ENCODE measurements at places on chromosomes 4 and X. TPM values are rescaled to one million over a fixed set of nuclear protein-coding genes. Genes with fewer than 3 reads are reported as not detected.
A peak's percentile ranks its signal among the peaks of the same experiment; 100 is the strongest.

The SLBP gene
- total RNA-seq: 31.6 TPM

The CPLX1 gene
- 3.9 TPM for total RNA-seq

The SUV39H1 gene
- 3.5 TPM for total RNA-seq

DNA sequence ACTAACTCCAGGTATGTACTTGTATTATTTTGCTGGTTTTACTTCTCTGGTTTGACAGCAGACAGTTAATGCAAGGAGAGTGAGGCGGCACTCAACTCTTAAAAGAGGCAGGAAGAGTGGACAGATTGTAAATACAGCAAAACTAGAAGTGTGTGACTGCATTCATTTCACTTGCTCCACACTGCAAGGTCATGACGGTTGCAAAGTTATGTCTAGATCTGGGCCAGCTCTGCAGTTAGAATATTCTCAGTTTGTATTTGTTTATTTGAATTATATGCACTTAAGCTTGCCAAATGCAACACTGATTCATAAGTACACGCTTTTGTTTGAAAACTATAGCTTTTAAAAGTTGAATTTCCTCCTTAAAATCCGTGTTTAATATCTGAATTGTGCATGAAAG is 148.9 kb downstream of the STIM2 start:
- DNase-seq: no peak

DNA sequence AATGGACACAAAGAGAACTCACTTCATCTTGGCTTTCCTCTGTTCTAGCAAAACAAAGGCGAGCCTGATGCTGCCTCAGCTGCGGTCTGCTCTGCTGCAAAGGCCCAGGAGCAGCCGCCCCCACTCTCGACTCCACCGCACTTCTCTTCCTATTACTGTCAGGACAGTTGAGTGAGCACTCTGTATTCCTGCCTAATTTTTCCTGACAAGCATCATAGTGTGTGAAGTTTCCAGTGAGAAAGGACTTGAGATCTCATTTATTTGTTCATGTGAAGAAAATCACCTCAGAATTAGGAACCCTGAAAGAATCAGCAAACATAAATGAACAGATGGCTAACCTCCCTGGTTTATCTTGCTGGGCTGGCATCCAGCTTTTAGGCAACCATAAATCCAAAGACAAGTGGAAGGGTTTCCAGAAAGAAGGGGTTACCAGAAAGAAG is 15.6 kb downstream of the SCARB2 start:
- DNase-seq: peak; percentile 59

- no peak for DNase-seq
Measured at GRCh38 chr4:184416913-184417734, 57.2 kb downstream of the IRF2 start.

- no peak for DNase-seq
Measured at GRCh38 chrX:124127496-124127895, 166.0 kb downstream of the STAG2 start.

- DNase-seq: no peak
Measured at GRCh38 chr4:83214079-83214478, 70.5 kb downstream of the COQ2 start.
